ENCODE measurements at places on chromosomes 2 and 18.

DNA sequence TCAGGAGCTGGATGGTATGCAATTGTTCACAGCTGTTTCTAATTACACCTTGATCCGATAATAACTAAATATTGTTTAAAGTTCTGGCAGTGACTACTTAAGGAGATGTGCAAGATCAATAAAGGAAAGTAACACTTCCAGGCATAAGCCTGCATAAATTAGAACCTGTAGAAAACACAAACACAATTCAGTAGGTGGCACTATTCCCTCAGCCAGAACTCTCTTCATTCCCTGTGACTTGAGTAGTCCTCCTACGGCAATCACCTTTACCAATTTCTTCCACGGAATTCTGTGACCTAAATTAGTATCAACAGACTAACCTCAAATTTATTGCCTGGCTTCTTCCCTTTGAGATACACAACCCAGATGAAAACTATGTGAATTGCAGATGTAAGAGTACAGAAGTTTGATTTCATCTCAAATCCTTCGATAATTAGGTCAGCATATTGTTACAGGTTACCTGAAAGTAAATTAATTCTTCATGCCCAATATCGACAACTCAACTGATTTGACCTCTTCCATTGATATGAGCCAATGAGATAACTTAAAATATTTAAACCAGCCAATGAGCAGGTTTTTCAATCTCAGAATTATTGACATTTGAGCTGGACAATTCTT lies 137.8 kb downstream of the PID1 start:
- DNase-seq, result no peak

DNA sequence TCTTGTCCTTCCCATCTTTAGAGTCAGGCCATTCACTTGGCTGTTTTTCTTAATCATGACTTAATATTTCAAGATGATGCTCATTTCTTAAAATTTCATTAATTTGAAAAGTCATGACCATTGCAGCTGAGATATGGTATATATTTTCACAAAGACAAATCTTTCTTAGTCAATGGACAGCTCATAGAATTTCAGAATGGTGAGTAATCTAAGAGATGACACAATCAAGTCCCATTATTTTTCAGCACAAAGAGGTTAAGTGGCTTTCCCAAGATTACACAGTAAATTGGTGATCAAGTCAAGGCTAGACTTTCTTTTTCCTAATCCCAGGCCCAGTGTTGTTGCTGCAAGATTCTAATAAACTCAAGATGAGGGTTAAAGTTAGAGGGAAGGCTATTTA lies 34.4 kb upstream of the NT5C1B start:
- no peak for DNase-seq

- DNase-seq, result no peak
Observed at GRCh38 chr2:215998636-215999035, 14.7 kb downstream of the MREG start.

DNA sequence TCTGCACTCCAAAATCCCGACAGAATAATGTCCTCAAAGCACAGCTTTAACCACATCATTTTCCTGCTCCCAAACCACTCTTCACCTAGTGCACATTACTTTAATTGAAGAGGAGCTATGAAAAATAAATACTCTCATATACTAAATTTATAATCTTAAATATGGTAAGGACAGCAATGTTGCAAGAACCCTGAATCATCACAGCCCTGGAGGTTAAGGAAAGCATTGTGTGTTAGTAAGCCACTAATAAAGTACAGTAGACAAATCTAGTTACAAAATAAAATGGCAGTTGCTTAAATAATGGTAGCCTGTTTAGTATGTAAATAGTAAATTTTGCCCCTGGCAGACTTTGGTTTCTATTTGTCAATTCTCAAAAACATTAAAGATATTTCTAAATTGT lies 27.0 kb upstream of the CCDC178 start:
- DNase-seq, result no peak

DNA sequence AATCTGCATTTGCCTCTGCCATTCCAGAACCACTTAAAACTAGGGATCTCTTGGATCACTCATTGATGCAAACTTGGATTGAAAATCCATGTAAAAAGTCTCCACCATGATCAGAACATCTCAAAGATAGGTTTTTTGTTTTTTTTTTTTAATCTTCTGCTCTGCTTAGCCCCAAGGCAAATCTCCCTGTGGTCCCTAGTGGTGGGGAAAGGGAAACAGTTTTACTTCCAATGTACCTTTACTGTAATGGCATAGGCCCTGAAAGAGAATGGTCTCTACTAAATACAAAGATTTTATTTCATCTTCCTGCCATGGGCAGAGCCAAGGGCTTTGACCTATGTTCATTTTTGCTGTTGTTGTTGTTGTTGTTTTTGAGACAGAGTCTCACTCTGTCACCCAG lies 78.4 kb downstream of the KANSL1L start:
- DNase-seq, result no peak

DNA sequence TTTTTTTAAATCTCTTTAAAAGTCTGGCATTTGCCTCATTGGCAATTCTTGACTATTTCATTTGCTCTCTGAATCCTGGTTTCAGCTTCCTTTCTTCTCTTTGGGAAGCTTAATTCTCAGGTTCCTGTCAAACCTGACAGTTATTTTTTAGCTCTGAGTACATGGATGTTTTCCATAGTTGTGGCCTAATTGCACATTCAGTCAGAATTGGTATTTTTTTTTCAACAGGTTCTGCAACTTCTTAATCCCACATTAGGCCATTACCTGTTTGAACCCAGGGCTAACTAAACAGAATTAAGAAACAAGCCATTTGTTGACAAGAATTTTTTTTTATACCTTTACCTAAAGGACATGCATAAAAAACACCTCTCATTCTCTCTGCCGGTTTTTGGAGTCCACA lies 338.8 kb downstream of the SETBP1 start:
- DNase-seq, result no peak

Measured in brain pericyte (primary cell).